Right renal pelvis (tissue), 4 donors: ENCODE measurements at places on chromosomes 6 and 20. TPM values are rescaled to one million over a fixed set of nuclear protein-coding genes. Genes with fewer than 3 reads are reported as not detected.

DNA sequence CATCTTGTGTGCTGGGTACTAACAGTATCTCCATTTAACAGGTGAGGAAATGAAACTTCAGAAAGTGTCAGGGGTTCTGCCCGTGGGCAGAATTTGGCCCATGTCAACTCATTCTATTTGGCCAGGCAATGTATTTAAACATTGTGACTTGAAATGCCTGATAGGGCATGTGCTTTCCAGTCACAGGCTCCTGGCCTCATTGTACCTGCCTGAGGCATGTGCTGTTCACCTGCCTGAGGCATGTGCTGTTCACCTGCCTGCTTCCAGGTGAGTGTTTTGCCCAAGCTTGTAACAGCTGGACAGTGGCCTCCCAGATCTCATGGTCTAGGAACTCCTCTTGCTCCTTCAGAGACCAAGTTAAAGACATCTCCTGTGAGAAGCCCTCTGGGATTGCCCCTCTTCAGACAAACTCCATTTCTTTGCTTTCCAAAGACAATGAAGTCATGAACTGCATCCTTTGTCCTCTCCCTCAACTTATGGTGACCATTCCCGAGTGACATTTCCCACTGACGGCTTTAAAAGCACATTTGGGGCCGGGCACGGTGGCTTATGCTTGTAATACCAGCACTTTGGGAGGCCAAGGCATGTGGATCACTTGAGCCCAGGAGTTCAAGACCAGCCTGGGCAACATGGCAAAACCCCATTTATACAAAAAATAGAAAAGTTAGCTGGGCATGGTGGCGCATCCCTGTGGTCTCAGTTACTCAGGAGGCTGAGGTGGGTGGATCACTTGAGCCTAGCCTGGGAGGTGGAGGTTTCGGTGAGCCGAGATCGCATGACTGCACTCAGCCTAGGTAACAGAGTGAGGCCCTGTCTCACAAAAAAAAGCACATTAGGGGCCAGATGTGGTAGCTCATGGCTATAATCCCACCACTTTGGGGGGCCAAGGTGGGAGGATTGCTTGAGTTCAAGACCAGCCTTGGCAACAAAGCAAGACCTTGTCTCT, 48.7 kb downstream of the BCAS4 start:
- no peak for DNase-seq

GRCh38 chr20:23515250-23515939, 24.5 kb downstream of the CST8 start:
- DNase-seq = no peak

DNA sequence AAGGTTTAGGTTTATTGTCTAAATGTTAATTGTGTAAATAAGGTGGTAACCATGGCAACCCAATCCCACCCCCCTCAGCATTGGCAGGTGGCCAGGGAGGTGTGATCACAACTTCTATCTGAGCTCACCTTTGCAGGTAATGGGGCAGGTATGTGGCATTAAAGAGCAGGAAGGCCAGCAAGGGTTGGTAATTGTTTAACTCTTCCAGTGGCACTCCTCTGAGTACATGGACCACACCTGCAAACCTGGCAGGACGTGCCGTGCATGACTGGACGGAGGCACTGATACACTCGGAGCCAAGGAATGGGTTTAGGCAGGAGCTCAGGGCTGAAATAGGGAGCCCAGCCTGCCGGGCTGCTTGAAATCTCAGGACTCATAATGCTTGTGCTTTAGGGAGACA, 107.0 kb upstream of the BMP2 start:
- DNase-seq = no peak

GRCh38 chr6:38997128-38997761, 51.3 kb upstream of the GLP1R start:
- DNase-seq = peak; percentile 31

- DNase-seq = no peak
Observed at GRCh38 chr6:167832497-167833395, 6.0 kb downstream of the AFDN start.

DNA sequence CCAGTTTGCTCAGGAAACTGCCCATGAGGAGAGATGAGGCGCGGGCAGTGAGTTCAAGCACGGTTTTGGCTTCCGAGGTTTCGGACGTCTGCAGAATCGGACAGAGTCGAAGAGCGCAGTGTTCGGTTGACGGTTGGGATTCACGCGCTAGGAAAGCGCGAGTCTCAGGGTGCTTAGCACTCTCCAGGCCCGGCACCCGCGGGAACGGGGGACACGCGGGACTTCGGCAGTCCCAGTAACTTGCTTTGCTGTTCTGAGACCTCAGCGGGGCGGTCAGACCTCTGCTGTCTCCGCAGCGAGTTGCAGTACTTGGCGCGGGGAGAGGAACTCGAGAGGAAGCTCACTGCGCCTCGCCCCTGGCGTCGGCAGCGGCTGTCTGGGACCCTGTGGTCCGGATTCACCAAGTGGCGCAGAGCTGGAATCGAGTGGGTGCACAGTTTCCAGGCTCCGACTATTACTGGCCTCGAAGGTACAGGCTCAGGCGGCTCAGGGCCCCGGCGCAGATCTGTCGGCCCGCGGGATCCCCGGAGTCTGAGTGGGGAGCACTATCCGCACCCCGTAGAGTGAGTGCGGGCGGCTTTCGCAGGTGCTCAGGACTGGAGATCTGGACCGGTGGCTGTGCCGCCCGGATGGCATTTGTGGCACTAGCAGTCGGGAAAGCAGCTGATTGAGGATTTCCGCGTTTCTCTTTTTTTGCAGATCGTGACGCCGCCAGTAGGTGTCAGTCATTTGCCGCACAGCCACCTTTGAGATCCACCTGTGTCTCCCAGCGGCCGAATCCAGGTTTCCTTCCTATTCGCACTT, at the start of gene POM121L2:
POM121L2 (minus strand) TSS at position 128 of the 804 bp plus-strand sequence; CDS start at position 25, 103 bp downstream.
- DNase-seq = peak; percentile 61

DNA sequence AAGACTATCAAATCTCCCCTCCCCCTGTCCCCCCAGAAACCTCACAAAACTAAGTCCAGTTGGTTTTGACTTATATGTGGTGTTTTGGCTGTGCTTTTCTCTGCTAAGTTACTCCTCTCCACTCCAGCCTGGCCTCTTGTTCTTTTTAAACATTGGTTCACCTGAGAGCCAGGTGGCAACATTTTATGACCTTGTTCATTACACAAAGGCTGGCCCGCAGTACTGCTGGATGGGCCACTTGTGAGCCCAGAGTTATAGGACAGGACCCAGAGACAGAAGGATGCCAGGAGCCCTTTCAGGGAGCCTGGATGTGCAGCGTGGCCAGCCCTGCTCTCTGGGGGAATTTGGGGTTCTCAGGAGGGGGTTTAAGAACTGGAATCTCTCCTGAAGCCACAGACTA, 90.0 kb downstream of the RAMACL start:
- no peak for DNase-seq

DNA sequence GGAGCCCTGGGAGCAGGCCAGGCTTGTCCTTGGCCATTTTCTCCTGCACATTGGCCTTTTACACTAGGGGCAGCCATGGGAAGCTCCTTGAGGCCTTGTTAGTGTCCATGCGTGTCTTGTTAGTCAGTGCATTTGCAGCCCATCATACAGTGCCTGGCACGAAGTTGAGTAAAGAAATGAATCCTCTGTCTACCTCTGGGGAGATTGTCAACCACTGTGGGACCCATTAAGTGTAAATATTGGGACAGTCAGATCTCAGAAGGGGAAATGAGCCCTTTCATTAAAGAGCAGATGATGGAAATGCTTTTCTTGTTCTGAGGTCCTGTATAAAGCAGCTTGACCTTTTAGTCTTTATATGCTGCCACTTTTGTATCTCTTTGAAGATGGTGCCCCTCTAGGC, 33.9 kb downstream of the SOBP start:
- DNase-seq = no peak

GRCh38 chr20:63498960-63499337, at the start of gene EEF1A2:
Gene EEF1A2, minus strand, starts transcription at chr20:63499083. Its CDS starts 1,320 bp downstream, at chr20:63497763.
- no peak for DNase-seq

DNA sequence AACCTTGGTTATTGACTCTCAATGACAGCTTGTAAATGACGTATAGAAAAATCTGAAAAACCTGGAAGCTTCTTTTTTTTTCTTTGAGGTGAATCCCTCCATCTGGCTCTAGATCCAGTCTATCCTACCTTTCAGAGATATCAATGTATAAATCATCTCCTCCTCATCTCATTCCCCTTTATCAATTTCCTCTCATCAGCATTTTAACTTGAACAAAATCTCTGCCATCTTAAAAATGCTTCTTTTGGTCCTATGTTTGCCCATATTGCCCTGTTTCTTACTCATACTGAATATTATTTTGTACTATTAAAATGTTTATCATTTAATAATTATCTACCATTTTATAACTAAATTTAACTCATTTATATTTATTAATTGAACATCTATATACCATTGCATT, 306.7 kb upstream of the TSHZ2 start:
- DNase-seq = no peak

DNA sequence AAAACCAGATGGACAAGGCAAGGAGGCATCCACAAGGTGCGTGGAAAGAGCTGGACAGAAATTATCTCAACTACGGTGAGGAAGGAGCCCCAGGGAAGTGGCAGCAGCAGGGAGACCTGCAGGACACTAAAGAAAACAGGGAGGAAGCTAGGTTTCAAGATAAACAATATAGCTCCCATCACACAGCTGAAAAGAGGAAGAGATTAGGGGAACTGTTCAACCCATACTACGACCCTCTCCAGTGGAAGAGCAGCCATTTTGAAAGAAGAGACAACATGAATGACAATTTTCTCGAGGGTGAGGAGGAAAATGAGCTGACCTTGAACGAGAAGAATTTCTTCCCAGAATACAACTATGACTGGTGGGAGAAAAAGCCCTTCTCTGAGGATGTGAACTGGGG, 26.8 kb downstream of the TRMT6 start:
- no peak for DNase-seq

GRCh38 chr6:161353208-161353613, 79.3 kb upstream of the AGPAT4 start:
- DNase-seq = no peak

- DNase-seq = no peak
Observed at GRCh38 chr20:63893999-63894357, 948 bp upstream of the DNAJC5 start.

- peak; percentile 49 for DNase-seq
Observed at GRCh38 chr20:31485450-31486339, 10.6 kb downstream of the REM1 start.

CDK5RAP1 gene
- 26.1 TPM for polyA plus RNA-seq

RIPOR3 gene
- 6.5 TPM for polyA plus RNA-seq

FAXC gene
- 5.3 TPM for polyA plus RNA-seq

INSM1 gene
- polyA plus RNA-seq = not detected

SPATA2 gene
- 10.4 TPM for polyA plus RNA-seq

WTAP gene
- 144 TPM for polyA plus RNA-seq

MRAP2 gene
- polyA plus RNA-seq = 4.0 TPM
